RWPE1 (cell line): ENCODE measurements at places on chromosomes 11 and 22.

DNA sequence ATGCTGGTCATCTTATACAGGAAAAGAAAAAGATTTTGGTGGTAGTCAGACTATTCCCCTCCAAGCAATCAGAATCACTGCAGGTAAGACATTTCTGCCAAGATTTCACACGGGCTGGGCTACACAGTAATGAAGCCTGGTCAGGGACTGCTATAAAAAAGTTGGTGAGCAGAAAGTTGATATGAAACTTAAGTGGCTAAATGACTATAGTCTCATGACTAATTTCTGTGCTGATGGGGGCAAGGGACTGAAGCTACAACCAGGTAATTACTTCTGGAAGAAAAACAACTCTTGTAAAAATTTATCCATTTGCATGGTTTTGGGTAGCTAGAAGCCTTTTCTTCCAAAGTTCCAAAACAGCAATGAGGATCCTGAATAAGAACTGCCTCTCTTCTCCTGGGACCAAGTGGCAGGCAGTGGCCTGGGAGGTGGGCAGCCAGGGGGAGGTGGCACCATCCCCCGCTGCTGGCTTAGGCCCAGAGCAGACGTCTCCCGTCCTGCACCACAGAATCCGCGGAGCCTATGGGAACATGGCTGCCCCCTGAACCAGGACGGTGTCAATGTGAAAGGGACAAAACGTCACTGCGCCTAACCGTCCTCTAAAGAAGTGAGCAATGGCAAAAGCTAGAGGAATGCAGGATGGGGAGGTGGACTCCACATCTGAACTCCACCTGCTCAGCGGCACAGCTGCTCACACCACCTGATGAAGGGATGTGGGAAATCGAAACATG lies 122.6 kb upstream of the LMO1 start:
- no peak for DNase-seq

DNA sequence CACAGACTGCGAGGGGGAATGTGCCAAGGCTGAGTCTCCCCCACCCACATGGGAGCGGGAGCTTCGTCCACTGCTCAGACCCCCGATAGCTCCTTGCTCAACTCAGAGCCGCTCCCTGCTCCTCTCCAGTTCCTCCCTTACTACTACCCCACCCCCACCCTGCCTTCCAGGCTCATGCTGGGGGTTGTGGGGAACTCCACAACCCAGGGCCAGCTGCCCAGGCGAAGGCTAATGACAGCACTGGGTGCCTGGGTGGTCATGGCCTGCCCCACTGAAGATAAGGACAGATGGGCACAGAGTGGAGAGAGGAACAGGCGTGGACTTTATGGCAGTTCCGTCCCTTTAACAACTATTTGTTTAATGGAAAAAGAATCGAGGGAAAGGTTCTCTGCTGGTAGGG lies 73.7 kb downstream of the PDE2A start:
- no peak for DNase-seq

DNA sequence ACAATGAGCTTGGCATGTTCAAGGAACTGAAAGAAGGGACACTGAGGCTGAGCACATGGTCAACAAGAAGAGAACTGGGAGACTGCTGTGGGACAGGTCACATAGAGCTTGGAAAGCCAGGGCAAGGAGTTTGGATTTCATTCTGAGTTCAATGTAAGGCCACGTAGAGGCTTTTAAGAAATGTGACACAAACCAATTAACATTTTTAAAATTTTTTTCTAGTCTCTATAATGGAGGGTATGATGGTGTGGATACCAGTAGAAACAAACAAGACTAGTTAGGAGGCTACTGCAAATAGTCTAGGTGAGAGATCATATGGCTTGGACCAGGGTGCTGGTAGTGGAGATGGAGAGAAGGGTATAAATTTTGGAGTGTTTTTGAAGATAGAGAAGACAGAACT lies 56.7 kb downstream of the RAB30 start:
- no peak for DNase-seq

DNA sequence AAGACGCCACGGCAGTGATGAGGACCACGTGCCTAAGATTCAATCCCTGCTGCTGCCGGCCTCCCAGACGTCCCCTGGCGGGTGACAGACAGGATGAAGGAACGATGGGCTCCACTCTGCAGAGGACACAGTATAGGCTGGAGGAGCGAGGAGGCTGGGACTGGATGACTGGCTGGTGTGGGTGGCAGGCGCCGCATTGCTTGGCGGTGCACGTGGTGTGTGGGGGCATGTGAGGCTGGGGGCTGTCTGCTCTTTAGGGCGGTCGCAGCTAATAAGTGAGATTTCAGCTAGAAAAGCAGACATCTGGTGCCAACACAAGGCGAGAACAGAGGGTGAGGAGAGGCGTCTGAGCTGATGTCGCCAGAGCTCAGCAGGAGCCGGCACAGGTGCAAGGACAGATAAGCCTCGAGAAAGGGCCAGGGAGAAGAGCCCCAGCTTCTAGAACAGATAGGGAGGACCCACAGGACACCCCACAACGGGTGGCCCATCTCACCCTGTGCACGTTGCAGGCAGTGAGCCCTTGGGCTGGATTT lies 33.2 kb downstream of the TSPAN4 start:
- DNase-seq: no peak

DNA sequence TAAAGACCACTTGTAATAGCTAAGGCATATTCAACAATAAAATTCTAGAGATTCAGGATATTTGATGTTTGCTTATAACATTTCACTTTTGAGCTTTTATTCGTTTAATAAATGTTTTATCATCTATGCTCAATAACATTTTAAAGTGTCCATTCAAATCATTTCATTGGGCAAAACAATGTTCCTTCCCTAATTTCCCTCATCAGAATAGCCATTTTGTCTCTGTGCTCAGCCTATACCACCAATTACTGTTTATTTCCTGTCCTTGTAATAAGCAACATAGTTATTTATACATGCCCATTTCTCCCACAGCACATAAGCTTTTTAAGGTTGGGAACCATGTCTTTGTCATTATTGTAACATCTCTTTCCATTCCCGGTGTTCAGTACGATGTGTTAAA lies 1.3 kb upstream of the SC5D start:
- no peak for DNase-seq

GRCh38 chr11:64233913-64234586 lies at the start of gene VEGFB:
VEGFB (plus strand) TSS chr11:64234584; CDS start chr11:64234834, 250 bp downstream.
- DNase-seq: no peak

DNA sequence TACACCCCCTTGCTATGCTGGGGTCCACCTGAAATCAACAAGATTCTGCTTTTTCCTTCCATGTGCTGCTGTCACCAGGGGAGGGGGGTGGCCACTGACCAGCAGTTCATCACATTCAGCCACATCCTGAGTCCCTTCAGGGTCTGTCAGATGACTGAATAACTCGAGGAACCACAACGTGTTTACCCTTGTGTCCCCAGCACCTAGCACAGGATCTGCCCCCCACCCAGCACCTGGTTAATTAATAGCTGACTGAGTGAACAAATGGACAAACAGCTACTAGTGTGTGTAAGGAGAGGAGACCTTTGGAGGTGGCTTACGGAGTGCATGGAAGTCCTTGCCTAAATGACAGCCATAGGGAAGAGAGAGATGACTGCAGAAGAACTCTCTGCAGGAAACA lies 119.5 kb upstream of the NCAM1 start:
- no peak for DNase-seq
